ENCODE measurements at places on chromosomes 4 and X.

GRCh38 chr4:86981789-86982188 is 47.0 kb downstream of the AFF1 start:
- no peak for DNase-seq

- no peak for DNase-seq
These were observed 107.4 kb upstream of the F9 start for GRCh38 chrX:139423186-139423585.

DNA sequence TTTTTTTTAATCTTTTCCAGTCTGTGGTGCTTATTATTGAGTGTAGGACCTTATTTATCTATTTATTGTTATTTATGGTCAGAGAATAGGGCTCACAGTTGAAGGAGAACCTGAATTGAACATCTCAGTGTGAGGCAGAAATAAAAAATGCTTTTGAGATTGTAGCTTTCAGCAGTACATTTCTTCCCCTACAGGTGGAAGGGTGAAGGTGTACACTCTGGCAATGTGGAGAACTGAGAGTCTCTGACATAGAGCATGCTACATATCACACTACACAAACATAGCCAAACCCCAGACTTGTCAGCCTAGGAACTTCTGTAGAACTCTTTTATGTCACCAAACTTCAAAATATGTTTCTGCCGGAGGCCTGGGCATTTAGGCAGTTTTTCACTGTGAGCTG is 140.2 kb downstream of the STIM2 start:
- DNase-seq, result peak; percentile 30

DNA sequence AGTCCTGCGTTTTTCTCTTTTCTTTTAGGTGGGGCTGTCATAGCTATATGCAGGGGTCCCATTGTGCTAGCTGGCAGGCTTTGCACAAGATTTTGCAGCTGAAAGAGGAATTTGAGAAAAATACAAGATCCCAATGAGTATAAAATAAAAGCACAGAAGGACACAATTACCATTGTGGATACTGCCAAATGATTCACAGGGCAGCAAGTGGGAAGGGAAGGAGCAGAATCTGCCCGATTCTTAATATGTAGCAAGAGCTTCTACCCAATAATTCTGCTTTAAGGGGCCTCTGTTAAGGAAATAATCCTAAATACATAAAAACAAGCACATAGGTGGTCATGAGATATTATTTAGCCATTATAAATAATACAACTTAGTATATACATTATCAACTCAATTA is 25.9 kb upstream of the ING2 start:
- DNase-seq, result no peak

- DNase-seq, result no peak
These were observed 54.7 kb downstream of the SLITRK4 start for GRCh38 chrX:143581240-143581639.

- no peak for DNase-seq
These were observed 521.1 kb downstream of the FSTL5 start for GRCh38 chr4:161642708-161643107.

- DNase-seq, result no peak
These were observed 18.4 kb downstream of the PLS3 start for GRCh38 chrX:115579327-115579726.

- DNase-seq, result no peak
These were observed 2.4 kb downstream of the MAB21L2 start for GRCh38 chr4:150584111-150584915.

GRCh38 chr4:182862141-182862875 is 54.9 kb downstream of the DCTD start:
- no peak for DNase-seq

DNA sequence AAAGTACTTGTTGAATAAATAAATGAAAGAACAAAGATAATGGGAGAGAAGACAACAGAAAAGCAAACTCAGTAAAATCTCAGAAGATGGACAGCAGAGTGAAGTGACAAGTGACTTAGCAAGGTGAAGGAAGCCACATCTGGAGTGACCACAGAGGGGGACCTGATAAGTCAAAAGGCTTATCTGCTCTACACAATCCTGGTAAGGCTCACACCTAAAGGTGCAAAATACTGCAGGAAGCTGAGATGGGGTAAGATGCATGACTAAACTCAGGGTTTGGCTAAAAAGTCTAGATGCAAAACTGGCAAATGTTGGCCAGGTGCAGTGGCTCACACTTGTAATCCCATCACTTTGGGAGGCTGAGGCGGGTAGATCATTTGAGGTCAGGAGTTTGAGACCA is 22.2 kb downstream of the TRMT2B start:
- no peak for DNase-seq

DNA sequence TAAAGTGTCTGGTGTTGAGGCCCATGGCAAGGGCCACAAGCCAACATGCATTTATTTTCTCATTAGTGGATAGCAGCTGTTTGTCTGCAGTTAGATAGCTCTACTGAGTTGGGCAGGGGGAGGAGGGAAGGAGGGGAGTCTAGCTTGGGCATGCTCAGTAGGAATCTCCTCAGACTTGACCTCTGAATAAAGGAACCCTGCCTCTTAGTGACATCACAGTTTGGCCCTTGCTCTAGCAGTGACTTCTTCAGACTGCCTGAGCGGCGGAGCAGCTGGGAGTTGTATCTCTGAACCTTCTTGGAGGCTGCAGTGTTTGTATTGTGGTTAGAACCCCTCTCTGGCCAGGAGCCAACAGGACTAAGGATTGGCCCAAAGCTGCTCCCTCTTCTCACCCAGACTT is 57.4 kb downstream of the BCORL1 start:
- DNase-seq, result no peak

Data from NCI-H526 (cell line).